ENCODE measurements at places on chromosomes 7 and 10.

DNA sequence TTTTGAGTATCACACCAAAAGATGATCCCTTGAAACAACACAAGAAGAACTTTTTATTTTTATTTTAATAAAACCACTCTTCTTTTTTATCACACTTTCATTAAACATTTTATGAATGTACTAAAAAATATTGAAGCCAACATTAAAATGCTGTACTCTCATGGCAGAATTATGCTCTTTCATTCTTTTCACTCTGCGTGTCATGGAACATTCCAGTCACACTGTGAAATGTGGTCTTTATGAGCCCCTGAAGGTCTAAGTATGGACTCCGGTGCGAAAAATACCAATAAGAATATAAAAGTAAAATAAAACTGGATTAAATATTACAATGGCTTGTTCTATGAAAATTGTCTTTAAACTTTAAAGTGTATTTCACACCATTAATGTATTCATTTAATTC is 148.4 kb downstream of the TMEM26 start:
- no peak for DNase-seq

DNA sequence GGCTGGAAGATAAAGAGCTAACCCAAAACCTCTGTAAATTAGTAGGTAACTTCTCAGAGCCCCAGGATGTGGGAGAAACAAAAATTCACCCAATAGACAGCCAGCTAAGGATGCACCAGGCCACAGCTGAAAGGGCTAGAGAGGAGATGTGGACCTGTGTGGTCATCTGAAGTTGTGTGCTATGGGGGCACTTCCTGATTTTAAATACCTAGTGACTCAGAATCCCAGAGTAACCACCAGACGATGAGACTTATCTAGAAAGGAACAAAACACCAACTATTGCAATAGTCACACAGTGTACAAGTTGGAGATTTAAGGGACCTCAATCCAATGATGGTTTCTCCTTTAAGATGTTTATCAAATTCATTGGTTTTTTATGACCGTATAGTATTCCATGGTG is 408.3 kb upstream of the ANKRD30A start:
- no peak for DNase-seq

GRCh38 chr7:15007507-15007906 is 105.0 kb upstream of the DGKB start:
- DNase-seq: peak; percentile 30

- no peak for DNase-seq
Measured at GRCh38 chr7:50857804-50858489, 75.3 kb upstream of the GRB10 start.

GRCh38 chr10:72223743-72224101 is 7.6 kb upstream of the ASCC1 start:
- no peak for DNase-seq
